CD4-positive, alpha-beta T cell treated with Interleukin-6 at 100 ng/mL for 8 hours (primary cell): ENCODE measurements at places on chromosomes 2 and 18.

GRCh38 chr18:64273724-64274123 is 124.8 kb upstream of the LINC00305 start:
- DNase-seq = no peak

DNA sequence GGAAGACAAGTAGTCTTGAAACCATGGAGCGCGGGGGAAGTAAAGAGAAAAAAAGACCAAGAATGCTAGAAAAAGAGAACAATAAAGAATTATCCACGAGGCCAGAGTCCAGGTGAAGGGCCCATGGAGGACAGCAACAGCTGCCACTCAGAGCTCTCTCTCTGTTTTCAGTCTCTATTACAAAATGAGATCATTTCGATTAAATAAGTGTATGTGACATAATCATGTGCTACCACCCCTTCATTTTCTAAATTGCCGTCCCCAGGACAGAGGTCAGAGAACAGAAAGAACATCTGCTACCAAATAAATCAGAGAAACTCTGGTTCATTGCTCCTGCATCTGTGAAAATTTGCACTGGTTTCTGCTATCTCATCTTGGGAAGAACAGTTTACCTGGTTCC is 838.7 kb downstream of the RNF144A start:
- no peak for DNase-seq

GRCh38 chr18:23893653-23894052 is 120.9 kb upstream of the TTC39C start:
- DNase-seq = no peak

GRCh38 chr2:150824118-150824517 is 336.7 kb upstream of the RND3 start:
- no peak for DNase-seq

DNA sequence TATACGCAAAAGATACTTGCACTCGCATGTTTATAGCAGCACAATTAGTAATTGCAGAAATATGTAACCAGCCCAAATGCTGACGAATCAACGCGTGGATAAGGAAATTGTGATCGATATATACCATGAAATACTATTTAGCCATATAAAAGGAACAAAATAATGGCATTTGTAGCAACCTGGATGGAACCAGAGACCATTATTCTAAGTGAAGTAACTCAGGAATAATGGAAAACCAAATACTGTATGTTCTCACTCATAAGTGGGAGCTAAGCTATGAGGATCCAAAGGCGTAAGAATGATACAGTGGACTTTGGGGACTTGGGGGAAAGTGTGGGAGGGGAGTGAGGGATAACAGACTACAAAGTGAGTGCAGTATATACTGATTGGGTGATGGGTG is 1008.0 kb upstream of the CRIM1 start:
- DNase-seq = no peak

DNA sequence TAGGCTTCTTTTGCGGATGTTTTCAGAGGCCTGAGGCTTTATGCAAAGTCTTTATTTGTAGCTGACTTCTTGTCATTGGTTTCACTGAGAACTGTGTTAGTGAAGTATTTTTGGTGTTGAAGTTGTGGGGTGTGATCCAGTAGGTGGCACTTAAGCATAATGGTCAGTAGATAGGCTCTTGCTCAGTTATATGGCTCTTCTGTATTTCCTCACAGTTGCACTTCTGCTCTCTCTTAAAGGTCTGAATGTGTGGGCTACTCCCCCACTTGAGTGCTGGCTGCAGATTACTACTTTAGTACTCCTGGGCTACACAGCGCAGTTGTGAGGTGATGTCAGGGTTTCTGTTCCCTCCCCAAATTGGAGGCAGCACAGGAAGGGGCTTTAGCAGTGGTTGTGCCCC is 133.8 kb upstream of the SCN7A start:
- DNase-seq = no peak

GRCh38 chr18:21484851-21485636 is 115.5 kb downstream of the ESCO1 start:
- no peak for DNase-seq

DNA sequence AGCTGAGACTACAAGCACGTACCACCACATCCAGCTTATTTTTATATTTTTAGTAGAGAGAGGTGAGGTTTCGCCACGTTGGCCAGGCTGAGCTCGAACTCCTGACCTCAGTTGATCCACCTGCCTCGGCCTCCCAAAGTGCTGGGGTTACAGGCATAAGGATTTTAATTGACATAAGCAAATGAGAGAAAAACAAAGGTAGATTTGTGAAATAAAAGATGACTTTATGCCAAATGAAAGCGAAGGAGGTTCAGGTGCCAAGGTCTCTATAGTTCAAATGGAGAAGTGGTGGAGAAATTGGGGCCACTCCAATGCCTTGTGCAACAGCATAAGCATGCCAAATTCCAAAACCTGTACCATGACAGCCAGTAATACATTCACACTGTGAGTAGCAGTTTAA is 180.6 kb downstream of the MREG start:
- DNase-seq = no peak

DNA sequence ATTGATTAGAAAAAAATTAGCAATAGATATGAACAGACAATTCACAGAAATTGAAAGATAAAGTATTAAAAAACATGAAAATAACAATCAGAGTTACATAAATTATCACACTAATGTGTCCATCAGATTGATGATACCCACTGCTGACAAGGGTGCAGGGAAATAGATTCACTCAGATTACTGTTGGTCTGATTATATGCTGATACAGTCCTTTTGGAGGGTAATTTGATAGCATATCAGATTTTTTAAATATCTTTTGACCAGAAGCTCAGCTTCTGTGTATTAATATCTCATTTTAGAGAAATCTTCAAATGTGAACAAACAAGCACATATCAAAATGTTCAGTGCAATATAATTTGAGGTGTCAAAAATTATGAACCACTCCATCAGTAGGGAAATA is 157.9 kb upstream of the EPC2 start:
- no peak for DNase-seq

GRCh38 chr2:154449951-154450658 is 248.4 kb upstream of the KCNJ3 start:
- DNase-seq = no peak

GRCh38 chr18:65436430-65436829 is 314.4 kb upstream of the CDH7 start:
- no peak for DNase-seq

- no peak for DNase-seq
Observed at GRCh38 chr2:128596396-128597120, 277.9 kb upstream of the HS6ST1 start.

GRCh38 chr2:11203480-11203879 is 48.2 kb downstream of the SLC66A3 start:
- no peak for DNase-seq

- no peak for DNase-seq
Observed at GRCh38 chr2:233023007-233023760, 9.3 kb upstream of the NEU2 start.

DNA sequence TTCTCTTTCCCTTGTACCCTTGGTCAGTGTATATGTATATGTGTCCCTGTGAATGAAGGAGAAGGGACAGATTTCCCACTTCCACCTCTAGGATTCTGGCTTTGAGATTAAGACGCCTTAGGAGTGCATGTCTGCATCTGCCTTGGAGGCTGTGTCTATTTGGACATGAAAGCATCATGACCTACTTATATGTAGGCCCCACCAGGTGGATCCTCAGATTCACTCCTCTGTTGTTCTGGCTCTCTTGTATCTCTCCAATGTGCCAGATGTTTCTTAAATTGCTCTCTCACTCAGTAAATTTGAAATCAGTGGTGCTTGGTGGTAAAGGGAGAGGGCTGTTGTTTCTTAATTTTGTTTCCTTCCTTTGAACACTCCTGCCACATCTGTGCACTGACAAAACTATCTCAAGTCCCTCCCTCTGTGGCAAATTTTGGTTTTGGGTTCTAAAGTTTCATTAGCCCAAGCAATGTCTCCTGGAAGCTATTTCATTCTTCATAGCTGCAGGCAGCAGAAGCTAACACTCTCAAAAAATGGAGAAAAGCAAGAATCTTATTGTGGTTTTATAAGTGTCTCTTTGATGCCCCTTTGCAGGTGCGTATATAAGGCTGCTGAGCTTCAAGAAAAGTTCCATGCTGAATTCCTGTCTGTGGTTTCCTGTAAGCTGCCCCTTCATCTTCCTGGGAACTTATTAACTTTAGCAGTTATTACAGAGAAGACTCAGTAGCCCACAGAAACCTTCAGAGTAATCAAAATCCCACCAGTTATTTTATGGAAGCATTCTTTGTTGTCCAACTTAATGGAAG is 179.7 kb upstream of the SETBP1 start:
- no peak for DNase-seq

DNA sequence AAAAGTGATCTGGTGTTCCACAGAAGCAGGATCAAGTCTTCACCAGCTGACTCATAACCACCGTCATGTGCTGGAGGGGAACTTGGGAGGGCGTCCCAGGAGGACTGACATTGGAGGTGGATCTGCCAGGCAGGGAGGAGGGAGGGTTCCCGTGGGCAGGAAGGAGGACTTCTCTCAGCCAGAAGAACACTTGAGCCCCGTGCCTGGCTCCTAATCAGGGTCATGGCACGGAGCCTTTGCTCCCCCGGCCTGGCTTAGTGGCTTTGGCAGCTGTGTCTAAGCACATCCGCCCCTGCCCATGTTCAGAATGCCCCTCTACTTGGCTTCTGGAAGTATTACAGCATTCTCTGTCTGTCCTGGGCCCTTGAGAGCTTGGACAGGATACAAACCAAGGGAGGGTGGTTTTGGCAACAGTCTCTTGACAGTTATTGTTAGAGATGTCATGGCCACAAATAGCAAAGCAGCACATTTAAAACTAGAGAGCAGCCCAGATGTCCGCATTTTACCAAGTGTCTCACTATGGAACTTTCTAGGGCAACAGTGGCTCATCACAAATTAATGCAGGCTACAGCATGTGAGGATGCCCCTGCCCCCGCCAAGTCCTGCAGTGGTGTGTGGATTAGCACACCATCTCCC is 11.5 kb downstream of the PPP1R7 start:
- DNase-seq = no peak

DNA sequence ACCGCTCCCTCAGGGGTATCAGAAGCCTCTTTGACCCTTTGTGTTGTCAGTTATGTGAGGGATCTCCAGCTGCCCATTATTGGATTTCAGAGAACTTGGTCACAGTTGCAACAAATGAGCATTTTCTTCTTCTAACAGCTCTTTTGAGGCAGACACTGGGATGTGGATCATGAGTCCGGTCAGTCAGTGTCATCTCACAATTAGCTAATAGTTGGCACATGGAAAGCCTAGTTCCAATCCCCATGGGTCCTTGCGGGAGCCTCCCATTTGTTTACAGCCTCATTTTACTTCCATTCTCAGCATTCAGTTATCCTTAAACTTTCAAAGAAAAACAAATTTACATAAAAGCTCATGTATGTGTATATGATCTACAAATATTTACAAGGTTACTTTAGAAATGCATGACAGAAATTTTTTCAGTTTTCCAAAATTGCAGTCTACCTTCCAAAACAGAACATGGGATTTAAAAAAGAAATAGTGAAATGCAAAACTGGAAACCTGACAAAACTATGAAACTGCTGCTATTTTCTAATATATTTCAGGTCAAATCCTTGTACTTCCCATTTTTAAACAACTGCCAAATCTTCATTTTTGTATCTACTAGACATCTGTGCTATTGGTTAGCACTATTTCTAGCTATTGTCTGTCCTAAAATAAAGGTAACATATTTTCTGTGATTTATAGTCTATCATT is 547.1 kb upstream of the ZEB2 start:
- no peak for DNase-seq

DNA sequence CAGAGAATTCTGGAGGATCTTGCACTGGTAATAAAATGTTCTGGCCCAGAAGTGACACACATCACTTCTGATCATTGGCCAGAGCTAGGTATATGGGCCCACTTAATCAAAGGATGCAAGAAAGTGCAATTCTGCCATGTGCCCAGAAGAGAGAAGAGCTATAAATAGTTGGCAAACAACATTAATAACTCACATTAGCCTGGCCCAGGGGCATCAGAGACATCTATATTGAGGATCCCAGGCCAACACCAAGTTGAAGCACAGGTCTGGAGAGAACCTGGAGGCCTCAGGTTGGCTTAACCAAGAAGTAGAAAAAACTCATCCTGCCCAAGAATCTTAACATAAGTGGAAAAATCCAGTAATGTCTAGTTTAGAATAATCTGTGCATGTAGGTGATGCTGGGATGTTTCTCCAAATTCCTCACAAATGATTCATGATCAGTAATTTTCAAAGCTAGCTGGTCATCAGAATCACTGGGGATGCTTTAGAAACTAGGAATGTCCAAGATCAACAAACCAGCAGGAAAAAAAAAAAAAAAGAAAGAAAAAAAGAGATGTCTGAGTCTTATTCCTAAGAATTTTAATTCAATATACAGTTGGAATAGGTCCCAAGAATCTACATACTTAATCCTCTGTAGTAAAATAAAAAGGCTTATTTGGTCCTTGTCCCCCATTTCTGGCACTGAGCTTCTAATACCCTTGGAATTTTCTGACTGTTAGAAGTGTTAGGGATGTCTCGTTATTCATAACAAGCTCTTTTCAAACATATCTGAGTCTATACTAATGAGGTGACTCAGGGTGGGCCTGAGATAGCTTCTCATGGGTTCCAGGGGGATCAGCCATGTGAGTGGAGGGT is 35.0 kb upstream of the EVA1A start:
- DNase-seq = no peak

DNA sequence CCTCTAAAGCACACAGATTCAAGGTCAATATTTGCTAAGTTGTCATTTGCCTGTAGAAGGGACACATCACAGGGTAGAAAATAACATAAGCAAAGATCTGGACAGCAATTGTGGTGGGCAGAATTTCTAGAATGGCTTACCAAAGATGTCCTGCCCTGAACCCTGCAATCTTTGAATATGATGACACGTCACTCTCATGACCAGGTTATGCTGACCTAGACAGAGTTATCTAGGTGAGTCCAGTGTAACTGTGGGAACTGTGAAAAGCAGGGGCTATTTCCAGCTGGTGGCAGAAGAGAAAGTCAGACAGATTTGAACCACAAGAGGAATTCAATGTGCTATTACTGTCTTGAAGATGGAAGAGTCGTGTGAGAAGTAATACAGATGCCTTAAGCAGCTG is 112.3 kb upstream of the CNGA3 start:
- DNase-seq = no peak

- DNase-seq = no peak
Observed at GRCh38 chr2:20573620-20574422, 77.1 kb downstream of the HS1BP3 start.

DNA sequence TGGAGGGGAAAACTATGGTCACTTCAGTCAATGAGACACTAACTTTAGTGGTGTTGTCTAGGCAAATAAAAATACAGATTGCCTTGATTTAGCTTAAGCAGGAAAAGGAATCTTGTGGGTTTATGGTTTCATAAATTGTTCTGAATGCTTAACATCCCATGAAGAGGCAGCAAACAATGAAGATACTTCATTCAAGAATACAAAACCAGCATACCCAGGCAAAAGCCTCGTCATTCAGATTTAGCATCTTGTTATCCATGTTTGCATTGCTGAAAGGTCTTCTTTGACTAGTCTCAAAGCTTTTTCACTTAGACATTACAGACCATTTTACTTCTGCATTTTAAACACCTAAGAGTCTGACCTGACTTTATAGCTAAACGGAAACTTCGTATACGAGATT is 272.7 kb upstream of the FSHR start:
- no peak for DNase-seq

GRCh38 chr18:79879566-79879965 is 71.9 kb downstream of the SLC66A2 start:
- no peak for DNase-seq

- DNase-seq = no peak
Observed at GRCh38 chr2:119419065-119419464, 12.6 kb upstream of the TMEM37 start.

- no peak for DNase-seq
Observed at GRCh38 chr2:48529194-48529593, 760 bp upstream of the STON1 start.

- no peak for DNase-seq
Observed at GRCh38 chr2:201157694-201158093, 25.2 kb upstream of the CASP10 start.
